Neural crest cell (in vitro differentiated cells): ENCODE measurements at places on chromosomes 3 and 15.

DNA sequence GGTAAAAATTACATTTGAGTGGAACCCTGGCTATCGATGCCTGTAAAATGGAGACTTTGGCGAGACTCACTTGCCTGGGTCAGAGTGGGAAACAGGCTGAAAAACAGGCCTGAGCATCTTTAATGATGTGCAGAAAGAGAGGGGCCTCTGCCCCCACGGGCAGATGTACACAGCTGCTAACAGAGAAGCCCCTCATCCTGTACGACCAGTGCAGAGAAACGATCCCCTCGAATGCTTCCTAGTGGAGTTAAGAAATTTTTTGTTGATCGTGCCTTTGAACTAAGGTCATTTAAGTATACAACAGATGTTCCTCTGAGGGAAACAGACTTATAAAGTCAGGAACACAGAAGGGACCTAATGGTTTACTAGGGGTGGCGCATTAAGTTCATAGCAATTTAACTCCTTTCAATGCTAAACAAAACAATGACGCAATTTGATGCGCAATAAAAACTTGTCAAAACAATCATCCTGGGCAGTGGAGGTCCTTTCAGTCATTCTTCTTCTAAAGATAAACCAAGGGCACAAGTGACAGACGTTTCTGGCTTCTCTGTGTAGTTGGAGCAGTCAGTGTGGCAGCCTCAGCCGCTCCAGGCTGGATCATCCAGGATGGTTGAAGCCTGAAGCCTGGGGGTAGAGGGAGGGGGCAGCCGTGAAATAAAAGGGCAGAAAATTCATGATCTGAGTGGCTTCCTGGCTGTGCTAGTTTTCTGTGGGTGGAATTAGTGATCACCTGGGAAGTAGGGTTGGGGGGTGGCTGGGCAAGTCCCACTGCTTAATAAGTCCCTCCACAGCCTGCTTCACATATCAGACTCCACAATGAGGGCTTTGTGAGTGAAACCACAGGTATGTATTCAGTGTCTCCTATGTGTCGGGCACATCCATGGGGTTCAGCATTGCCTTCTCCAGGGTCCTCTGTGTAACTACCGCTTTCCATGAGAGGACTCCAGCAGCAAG, 50.8 kb upstream of the MRPS22 start:
- no peak for DNase-seq

DNA sequence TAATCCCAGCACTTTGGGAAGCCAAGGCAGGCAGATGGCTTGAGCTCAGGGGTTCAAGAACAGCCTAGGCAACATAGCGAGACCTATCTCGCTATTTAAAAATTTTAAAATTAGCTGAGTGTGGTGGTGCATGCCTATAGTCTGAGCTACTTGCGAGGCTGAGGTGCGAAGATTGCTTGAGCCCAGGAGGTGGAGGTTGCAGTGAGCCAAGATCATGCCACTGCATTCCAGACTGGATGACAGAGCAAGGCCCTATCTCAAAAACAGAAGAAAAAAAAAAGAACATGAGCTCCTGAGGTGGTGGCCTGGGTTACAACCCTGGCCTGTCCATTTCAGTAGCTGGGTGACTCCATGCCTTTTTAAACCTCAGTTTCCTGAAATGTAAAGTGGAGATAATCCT, 7.2 kb downstream of the DNASE1L3 start:
- no peak for DNase-seq

DNA sequence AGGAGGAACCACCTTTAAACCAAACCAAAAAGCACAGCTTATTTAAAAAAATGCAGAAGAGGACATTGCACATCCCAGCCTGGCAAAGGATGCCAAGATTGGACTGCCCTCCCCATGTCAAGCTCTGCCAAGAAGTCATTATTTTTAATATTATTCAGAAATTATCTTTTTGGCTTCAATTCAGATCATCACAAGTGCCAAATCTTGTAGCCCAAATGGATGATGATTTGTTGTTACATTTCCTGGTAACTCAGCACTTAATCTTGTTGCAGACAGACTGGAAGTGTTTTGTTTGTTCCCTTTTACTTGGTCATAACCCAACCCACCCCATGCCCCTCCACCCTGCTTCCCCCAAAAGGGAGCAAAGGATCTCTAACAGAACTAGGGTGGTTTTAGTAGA, 28.1 kb upstream of the LXN start:
- no peak for DNase-seq

GRCh38 chr3:131804565-131805133, 230.2 kb downstream of the CPNE4 start:
- DNase-seq, result no peak

DNA sequence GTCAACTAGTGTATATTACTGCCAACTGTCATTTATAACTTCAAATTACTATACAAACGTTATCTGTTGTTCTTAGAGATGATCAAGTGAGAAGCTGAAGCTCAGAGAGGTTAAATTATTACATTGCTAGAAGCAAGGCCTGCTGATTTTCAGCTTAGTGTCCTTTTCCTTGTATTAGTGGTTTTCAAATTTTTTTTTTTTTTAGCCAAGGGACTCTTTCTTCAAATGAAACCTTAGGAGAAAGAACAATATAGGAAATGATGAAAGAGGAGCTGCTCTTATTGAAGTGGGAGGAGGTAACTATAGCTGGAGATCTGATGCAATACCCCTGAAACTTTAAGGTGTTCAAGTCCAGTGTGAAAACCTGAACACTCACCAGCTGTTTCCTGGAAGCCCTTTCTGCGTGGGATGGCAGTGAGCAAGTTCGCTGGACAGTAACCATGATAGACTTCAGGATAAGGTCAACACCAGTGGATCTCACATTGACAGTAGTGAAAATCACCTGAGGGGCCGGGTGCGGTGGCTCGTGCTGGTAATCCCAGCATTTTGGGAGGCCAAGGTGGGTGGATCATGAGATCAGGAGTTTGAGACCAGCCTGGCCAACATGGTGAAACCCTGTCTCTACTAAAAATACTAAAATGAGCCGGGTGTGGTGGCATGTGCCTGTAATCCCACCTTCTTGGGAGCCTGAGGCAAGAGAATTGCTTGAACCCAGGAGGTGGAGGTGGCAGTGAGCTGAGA, 376.2 kb downstream of the EDEM1 start:
- DNase-seq, result no peak

- no peak for DNase-seq
Measured at GRCh38 chr3:62987721-62988120, 112.5 kb upstream of the CADPS start.

DNA sequence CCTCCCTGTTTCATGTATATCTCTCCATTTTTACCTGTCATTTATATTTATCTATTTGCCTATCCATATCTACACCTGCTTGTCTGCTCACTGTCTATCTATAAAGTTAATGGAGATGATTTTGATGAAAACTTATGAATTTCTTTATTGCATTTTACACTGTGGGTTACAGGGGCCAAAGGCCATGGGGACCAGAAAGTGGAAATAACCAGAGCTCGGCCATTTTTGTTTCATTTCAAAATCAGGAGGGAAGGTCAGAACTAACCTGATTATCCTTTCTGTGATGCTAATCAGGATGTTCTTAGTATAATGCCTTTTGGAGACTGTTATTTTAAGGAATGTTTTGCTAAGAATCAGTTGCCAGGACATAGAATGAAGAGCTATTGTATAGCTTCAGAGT, 147.2 kb downstream of the LPP start:
- no peak for DNase-seq

- peak; percentile 50 for DNase-seq
Measured at GRCh38 chr3:52385157-52385556, 59.7 kb downstream of the SEMA3G start.

GRCh38 chr3:50388720-50389413, 29.5 kb upstream of the TMEM115 start:
- no peak for DNase-seq

DNA sequence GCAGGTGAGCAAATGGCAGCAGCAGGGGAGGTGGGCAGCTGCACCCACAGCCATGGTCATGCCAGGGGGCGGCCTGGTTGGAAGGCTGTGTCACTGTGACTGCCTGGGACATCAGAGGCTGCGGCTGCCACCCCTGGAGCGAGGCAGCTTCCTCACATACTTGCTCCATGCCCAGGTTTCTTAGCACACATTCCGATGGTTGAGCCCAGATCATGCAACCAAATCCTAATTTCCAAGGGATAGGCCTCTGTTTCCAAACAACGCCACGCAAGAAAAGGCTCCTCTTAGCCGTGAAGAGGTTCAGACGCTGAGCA, 11.6 kb upstream of the NRROS start:
- no peak for DNase-seq

GRCh38 chr3:169929830-169930519, 18.6 kb downstream of the SAMD7 start:
- no peak for DNase-seq

DNA sequence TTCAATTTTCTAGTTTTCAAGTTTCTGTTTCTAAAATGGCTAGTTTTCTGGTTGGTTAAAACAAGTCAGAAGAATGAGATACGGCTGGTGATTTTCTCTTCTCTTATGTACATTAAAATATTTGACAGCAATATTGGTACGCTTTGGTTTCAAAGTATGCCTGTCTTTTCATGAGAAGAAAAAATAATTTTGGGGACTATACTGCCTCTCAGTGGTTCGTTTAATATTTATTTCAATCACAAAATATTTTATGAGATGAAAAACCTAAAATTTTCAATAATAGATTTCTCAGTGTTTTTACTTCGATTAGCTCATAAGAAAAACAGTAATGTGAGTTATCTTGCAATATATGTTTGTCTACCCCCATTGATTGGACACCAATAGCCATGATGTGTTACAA, 72.8 kb upstream of the AADACL2 start:
- DNase-seq, result no peak
